C1 segment of cervical spinal cord (tissue), 14 donors: ENCODE measurements at places on chromosomes 1 and 21.

- no peak for DNase-seq
Observed at GRCh38 chr1:178960482-178961240, 65.0 kb upstream of the FAM20B start.

DNA sequence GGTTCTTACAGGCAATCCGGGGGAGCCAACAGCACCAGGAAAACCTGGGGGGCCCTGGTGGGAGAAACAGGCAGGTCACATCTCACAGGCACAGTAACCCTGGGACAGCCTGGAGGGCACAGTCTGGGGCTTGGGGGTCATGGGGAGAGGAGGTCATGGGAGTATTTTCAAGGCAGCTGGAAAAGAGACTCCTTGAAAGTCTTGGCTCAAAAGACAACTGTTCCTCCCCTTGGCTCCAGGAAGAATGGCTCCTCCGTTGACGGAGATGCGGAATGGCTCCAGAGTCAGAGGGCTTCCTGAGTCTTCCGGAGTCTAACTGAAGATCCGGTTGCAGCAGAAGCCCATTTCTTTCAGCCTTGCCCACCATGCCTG lies 25.9 kb upstream of the PEF1 start:
- DNase-seq, result no peak

DNA sequence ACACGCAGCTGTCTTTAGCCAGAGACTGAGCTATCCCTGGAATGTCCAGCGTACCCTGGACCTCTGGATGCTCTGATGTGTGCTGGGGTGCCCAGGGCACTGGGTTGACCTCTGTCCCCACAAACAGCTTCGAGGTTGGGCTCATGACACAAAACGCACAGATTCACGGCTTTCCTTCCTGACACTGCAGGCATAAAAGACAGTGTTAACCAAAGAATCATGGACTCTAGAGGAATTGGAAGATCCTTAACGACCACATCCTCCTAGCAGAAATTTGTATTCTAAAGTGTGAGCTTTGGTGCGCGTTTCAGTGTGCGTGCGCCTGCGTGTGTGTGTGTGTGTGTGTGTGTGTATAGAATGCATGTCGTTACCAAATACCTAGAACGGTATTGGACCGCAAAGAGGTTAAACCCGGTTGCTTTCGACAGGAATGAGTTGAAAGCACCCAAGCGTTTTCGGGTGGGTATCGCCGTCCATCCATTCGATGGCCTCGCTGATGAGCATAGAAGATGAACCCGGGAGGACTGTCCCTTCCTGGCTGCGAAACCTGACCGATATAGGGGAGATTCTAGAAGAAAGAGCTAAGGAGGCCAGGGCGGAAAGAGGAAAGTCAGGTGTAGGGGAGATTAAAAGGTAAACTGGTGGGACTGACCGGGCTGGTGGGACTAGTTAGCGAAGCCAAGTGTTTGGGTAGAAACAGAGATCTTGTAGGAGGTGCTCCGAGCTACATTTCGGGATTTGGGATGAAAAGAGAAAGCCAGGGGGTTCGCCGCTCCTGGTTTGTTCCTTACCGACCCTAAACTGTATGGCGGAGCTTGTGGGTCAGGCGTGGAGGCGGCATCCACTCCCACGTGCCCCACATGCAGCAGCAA lies 6.8 kb upstream of the LHX9 start:
- no peak for DNase-seq

DNA sequence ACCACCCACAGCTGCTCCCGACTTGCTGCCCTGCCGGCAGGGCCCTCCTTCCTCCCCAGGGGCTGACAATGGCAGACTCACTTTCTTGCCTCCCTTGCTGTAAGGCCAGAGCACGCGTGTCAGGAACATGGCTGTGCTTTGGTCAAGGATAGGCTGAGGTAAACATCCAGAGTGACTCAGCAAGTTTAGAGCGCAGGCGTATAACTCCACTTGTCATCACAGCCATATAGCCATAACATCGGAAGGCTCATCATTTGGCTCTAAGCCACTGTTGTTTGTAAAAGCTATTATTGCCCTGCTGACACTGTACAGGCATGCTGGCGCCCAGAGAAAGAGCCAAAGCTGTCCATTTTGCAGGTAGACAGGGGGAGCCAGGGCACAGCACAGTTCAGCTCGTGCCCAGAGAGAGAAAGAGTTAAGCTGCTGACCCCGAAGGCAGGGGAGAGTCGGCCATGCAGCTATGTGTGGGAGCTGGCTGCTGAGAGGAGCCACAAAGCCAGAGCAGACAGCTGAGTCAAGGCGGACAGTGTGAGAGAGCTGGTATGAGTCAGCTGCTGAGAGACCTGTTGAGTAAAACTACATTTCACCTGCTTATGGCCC lies 60.6 kb downstream of the GNG4 start:
- no peak for DNase-seq

DNA sequence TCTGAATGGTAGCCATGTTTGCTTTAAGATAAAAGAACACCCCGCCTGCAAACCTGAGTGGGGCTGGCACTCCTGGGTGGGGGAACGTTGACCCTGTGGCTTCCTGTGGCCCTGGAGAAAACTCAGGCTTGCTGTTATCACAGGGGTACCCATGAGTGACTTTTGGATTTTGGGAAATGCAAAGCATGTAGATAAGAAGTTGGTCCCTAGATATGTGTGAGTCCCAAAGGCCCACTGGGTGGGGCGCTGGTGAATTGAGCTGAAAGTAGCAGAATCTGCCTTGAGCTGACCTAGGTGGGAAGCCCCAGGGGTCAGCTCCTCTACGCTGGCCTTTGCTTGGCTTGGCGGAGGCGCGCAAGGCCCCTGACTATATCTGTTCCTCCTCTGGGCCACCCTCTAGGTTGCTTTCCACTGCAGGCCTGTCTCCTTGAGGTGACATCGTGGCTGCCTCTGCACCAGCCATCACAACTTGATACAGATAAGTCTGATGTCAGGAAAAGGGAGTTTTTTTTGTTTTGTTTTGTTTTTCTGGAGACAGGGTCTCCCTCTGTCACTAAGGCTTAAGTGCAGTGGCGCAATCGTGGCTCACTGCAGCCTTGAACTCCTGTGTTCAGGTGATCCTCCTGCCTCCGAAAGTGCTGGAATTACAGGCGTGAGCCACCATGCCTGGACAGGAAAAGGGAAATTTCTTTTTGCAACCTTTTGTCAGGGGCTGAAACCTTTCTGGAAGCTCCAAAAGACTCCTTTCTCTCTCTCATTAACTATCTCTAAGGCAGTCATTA lies 72.2 kb downstream of the AGPAT3 start:
- no peak for DNase-seq

DNA sequence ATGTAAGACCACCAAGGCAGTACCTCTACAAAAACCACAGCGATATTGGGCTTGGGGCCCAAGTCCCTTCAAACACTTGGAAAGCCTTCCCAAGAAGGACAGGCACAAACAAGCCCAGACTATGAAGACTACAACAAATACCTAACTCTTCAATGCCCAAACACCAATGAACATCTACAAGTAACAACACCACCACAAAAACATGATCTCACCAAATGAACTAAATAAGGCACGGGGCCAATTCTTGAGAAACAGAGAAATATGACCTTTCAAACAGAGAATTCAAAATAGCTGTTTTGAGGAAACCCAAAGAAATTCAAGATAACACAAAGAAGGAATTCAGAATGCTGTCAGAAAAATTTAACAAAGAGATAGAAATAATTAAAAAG lies 86.8 kb downstream of the COL24A1 start:
- no peak for DNase-seq

DNA sequence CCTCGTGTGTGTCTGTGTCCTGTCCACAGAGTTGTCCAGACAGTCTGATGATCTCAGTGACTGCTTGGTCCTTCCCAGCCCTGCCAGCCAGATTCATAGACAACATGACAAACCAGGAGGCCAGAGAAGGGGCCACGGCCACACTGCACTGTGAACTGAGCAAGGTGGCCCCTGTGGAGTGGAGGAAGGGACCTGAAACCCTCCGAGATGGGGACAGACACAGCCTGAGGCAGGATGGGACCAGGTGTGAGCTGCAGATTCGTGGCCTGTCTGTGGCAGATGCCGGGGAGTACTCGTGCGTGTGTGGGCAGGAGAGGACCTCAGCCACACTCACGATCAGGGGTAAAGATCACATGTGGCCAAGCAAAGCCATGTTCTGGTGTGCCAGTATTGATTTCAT lies 96.4 kb downstream of the OBSCN start:
- no peak for DNase-seq

GRCh38 chr1:45035631-45036301 lies 23.7 kb downstream of the UROD start:
- no peak for DNase-seq
